Spinal cord (tissue), 10 donors: ENCODE measurements at places on chromosomes 7 and 10.

- DNase-seq, result no peak
Measured at GRCh38 chr10:107054469-107055156, 109.9 kb downstream of the SORCS1 start.

DNA sequence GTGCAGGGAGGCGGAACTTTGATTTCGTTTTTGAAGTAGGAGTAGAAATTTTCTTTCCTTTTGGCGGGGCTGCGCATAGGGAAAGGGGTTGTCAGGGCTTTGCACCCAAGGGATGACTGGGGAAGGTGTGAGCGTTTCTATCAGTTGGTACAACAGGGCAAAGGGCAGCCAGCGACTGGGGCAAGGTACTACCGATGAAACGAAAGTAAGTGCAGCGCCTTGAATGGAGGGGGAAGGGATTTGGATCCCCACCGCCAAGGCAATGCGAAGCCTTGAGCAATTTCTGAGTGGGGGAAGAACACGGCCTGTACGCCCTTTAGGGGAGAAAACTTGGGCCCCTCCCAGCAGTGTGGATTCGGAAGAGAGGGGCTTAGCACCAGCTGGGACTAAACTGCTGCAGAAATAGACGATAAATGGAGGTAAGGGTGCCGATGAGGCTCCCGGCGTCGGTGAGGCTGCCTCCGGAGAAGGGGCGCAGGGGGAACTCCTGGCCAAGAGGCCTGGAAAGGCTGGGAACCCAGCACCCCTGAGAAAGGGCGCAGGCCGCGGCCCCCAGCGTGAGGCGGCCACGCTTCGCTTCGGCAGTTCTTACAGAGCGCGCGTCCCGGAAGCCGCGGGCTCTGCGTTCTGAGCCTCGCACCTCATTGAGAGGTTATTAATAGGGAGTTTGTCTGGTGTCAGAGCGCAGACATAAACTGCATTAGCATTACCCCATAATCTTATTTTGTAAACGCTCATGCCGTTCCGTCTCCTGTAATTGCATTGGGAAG is 10.0 kb upstream of the TLX1 start:
- no peak for DNase-seq

- no peak for DNase-seq
Measured at GRCh38 chr7:108613949-108614381, 44.3 kb downstream of the DNAJB9 start.

DNA sequence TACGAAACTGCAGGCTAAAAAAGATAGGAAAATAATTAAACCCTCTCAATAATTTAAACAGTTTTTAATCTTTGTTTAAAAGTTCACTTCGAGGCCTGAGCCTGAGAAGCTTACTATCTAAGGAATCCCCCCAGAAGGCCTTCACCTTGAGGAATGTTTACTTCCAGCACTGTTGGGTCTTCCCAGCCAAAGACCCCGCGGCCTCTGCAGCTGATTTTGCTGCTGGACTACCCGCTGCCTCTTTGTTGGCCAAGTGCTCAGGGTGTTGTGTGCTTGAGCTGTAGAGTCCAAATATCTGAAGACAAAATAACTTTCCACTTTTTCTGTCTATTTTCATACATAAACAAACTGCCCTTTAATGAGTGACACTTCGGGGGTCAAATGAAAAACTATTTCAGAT is 292.7 kb downstream of the GLRX3 start:
- DNase-seq, result no peak

GRCh38 chr10:42879380-42880254 is 97.0 kb downstream of the BMS1 start:
- no peak for DNase-seq

DNA sequence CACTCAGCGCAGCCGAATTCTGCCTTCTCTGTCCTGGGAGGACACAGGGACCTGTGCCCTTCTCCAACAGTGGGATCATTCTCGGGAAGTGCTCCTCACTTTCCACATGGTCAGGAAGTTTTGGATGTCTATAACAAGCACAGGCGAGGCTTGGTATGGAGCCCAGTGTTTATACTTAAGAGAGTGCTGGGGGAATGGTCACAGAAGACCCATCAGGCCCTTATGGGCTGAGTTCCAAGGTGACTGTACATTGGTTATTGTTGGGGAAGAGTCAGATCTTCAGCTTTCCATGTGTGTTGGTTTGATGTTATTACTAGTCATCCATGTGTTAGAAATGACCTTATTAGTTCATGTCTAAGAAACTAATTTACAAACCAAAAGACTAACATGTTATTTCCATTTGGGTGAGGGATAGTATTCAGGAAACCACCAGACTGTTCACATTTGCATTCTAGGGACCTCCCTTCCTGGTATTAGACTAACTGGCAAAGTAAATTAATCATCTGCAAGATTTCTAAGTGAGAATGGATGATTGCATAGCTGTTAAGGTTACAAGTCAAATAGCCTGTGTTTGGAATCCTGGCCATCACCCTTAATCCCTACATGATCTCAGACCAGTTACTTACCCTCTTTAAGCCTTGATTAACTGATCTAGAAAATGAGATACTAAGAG is 834.2 kb downstream of the LRMDA start:
- no peak for DNase-seq

DNA sequence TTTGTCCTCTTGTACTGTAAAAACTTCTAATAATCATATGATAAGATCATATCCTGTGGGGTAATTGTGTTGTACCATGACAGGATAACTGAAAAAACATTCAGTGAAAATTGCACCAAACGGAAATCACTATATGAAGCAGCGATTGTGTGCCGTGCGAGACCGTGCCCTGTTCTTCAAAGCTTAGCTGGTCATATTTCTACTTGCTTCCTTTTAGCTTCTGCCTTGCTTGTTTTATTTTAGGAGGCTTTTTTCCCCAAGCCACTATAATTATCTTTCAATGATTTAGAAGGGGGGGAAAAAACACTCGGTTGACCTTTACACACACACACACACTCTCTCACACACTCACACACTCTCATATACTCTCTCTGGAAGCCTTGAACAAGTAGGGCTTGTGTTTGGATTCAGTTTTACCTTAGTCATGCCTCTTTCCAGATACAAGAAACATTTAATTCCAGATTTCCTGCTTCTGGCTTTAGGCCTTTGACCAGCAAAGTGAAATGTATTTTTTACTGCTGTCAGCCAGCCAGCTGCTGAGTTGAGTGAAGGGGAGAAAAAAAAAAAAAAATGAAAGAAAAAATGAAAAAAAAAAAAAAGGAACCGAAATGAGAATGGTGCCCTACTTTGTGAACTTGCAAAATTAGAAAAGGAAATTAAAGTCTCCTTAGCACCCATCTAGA is 181.4 kb downstream of the ARID5B start:
- peak; percentile 46 for DNase-seq

DNA sequence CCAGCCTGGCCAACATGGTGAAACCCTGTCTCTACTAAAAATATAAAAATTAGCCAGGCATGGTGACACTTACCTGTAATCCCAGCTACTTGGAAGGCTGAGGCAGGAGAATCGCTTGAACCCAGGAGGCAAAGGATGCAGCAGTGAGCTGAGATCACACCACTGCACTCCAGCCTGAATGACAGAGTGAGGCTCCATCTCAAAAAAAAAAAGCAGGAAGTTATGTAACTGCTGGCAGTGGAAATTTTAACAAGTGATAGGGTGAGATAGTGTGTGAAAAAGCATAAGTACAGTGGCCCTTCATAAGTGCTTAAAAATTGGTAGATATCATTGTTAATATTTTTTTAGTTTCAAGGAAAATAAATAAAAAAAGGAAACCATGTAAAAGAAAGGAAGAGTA is 12.3 kb downstream of the AKR1C3 start:
- DNase-seq, result no peak

GRCh38 chr7:147833557-147833956 is 757.0 kb upstream of the C7orf33 start:
- DNase-seq, result no peak

- no peak for DNase-seq
Measured at GRCh38 chr7:37363536-37364491, 84.8 kb downstream of the ELMO1 start.

DNA sequence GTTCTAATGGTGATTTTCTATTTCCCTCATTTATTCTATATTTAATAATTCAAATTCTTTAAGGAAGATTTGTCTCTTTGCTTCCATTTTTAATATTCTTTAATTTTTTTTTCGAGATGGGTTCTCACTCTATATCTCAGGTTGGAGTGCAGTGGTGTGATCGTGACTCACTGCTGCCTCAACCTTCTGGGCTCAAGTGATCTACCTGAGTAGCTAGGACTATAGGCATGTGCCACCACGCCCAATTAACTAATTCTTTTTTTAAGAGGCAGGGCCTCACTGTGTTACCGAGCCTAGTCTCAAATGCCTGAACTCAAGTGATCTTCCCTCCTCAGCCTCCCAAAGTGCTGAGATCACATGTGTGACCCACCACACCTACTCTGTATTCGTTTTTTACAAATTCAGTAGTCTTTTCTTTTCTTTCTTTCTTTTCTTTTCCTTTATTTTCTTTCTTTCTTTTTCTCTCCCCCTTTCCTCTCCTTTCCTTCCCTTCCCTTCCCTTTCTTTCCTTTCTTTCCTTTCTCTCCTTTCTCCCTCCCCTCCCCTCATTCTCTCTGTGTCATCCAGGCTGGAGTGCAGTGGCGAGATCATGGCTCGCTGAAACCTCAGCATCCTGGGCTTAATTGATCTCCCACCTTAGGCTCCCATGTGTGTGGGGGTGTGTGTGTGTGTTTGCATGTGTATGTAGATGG is 323.1 kb downstream of the ADK start:
- DNase-seq, result no peak

DNA sequence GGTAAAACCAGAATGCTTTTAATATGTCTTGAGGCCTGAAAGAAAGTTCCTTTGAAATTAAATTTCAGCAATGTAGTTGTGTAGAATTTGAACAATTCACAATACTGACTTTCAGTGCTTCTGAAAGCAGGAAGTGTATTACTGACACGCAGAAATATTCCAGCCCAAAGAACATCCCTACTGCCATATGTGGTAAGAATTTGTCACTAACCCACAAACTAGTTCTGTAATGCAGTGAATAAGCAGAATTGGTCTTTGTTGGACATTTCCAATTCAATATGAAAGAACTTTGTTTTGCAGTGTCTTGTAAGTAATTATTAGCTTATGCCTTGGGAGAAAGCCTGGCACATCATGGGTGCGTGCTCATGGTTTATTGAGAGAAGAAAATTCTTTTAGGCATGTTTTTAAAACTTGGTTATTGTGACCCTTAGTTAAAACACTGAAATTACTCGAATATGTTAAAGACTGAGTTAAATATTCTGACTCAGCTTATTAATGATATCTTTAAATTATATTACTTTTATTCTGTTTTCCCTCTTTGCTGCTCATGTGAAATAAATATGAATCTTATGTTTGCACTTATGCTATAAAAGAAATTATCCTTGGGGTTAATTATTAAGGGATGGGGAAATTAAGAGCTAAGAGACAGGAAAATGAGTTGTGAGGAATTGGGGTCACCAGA is 33.4 kb downstream of the PTPN12 start:
- DNase-seq, result no peak

DNA sequence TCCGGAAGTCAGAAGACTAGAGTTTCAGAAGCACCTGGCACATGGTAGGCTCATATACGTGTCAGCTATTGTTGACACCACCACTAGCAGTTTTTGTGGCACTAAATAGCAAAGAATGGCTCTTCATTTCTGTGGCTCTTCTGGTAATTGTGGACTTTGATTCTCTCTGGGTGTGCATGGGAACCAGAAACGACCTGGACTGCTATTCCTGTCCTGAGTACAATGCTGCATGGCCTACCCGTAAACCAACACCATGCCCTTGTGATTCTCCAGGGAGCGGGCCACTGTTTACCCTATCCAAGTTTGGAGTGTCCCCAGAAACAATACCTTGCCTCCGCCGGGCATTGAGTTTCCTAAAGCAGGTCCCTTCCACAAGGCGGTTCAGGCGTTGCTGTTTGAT is 162.9 kb upstream of the AOAH start:
- DNase-seq, result no peak

DNA sequence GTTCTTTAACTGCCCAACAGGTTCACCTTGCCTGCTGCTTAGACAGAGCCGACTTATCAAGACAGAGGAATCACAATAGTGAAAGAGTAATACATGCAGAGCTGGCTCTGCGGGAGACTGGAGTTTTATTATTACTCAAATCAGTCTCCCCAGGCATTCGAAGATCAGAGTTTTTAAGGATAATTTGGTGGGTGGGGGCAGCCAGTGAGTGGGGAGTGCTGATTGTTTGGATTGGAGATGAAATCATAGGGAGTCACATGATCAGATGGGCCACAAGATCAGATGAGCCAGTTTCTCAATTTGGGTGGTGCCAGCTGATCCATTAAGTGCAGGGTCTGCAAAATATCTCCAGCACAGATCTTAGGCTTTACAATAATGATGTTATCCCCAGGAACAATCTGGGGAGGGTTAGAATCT is 131.3 kb downstream of the AKR1D1 start:
- no peak for DNase-seq

GRCh38 chr10:111835574-111835973 is 348.0 kb downstream of the GPAM start:
- DNase-seq, result peak; percentile 42

DNA sequence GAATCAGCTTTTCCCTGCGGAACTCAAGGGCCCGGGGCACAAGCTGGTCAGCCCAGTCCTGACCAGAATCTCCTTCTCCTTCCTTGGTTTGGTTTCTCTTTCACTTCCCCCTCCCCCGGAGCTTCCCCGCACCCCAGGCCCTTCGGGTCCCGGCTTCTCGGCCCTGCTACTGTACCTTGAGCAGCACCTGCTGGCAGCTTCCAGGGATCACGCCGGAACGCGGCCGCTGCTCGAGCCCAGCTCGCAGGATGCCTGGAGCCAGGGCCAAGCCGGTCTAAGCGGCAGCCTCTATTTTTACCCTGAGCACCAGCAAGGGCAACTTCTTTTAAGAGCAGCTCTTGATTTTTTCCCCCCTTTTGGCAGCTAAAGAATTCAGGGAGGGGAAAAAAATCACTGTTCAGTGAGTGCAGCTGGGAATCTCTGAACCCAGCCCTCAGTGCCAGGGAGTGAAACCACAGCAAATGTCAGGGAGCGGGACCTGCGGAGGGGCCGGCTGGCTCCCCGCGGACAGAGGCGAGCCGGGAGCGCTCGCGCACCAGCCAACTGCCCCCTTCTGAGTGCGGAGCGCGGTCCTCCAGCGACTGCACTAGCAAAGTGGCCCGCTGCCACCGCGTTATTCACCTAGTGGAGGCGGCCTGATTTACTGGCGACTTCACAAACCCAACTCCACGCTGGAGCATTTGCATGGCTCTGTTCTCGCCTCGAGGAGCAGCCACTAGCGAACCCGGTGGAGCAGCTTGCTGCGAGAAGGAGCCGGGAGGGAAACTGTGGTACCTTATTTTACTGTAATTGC is 2.4 kb upstream of the INHBA start:
- DNase-seq, result peak; percentile 55

DNA sequence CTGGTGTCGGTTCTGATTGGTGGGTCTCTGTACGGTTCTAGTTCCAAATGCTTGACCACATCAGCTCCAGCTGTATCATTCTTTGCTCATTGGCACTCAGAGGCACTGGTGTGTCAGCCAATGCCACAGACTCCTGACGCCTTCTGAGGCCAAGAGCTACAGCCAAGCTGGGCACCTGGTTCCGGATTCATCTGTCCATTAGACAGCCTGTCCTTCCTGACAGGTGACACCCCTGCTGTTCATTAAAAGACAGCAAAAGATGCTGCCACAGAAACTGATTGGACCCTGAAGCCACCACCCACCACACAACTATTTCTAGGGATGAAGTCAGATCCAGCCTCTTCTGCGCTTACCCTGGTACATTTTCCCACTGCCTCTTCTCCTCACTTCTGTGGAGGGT is 35.6 kb downstream of the COL13A1 start:
- DNase-seq, result no peak
